Osteocyte (in vitro differentiated cells): ENCODE measurements at places on chromosomes 7 and 10. TPM values are rescaled to one million over a fixed set of nuclear protein-coding genes. Genes with fewer than 3 reads are reported as not detected.
A peak's percentile ranks its signal among the peaks of the same experiment; 100 is the strongest.

- no peak overlapping the region for H3K27ac ChIP-seq
- DNase-seq = no peak
- H3K36me3 ChIP-seq = peaks cover 17% of the 10 kb centered on the region
- H3K27me3 ChIP-seq = no peaks in the 10 kb centered on the region
- H3K4me3 ChIP-seq = no peak overlapping the region
Measured at GRCh38 chr10:102652170-102652916, 8.1 kb downstream of the TRIM8 start.

- no peak overlapping the region for H3K4me3 ChIP-seq
- no peaks in the 10 kb centered on the region for H3K36me3 ChIP-seq
- H3K27ac ChIP-seq = peak overlapping the region; percentile 60
- H3K27me3 ChIP-seq = no peaks in the 10 kb centered on the region
- no peak for DNase-seq
Measured at GRCh38 chr10:35417795-35418194, 81.5 kb downstream of the CCNY start.

DNA sequence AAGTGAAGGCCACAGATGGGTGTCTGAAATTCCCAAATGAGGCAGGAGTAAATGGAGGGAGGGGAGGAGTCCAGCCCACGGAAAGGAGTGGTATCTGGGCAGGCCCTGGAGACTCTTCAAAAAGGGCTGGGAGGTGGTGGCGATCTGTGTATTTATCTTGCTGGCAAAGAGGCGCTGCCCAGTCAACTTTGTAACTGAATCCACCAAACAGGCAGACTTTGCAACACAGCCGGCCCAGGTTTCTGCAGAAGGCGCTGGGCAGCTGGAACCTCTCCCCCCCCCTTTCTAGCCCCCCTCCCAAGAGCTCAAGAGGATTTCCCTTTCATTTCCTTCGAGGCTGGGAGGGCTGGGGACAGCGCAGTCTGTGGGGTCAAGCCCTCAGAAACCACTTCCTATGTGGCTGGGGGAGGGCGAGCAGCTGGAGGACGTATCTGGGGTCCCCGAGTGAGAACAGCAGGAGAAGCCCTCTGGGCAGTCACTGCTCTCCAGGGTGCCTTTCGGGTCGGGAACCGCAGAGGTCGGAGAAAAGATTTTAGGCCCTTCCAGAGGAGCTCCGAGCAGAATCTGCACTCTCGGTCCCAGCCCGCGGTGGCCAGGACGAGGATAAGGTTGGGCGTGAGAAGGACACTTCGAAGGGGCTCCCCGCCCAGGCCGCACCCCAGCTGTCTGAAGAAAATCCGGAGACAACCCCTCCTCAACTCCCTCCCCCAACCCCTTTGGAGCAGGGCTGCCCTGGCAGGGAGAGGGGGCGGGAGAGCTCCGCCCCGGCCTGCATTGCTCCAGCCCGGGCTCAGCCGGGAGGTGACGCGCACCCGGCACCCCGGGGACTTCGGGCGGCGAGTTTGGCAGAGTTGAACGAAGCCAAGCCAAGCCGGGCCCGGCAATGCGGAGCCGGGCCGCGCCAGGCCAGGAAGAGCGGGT, 965 bp downstream of the ZCCHC24 start:
- H3K27me3 ChIP-seq = no peaks in the 10 kb centered on the region
- peaks cover 72% of the 10 kb centered on the region for H3K4me1 ChIP-seq

Gene RARRES2
- not detected in 2 replicates for total RNA-seq

Gene CCL26
- not detected in 2 replicates for total RNA-seq

Gene XRCC2
- total RNA-seq = 1.4 and 1.7 TPM in 2 replicates

Gene CRHR2
- not detected in 2 replicates for total RNA-seq
